Stimulated activated CD8-positive, alpha-beta memory T cell treated with anti-CD3 and anti-CD28 coated beads, Interleukin-7, amount 100 ng/mL, for 1 hour (primary cell): ENCODE measurements at places on chromosomes 3 and 15.

DNA sequence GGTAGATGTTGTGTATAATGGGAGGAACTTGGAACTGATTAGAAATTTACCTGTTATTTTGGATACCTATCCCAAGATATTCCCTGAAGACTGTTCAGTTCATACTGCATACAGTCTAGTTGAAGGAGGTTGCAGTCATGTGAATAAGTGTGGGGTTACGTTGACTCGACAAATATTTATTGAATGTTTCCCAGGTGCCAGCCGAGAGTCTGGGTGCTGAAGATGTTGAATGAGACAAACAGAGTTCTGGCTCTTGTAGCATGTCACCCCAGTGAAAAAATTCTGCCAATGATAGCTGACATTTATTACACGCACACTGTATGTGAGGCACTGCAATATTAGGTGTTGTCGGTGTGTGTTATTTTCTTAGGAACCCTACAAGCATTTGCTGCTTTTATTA is 176.0 kb downstream of the KCNMB2 start:
- DNase-seq = no peak

GRCh38 chr3:14430706-14431451 is 28.5 kb downstream of the SLC6A6 start:
- no peak for DNase-seq

GRCh38 chr3:70702132-70702531 is 389.7 kb upstream of the MDFIC2 start:
- DNase-seq = no peak

- no peak for DNase-seq
These were observed 410.7 kb downstream of the GRM7 start for GRCh38 chr3:7271631-7272030.

DNA sequence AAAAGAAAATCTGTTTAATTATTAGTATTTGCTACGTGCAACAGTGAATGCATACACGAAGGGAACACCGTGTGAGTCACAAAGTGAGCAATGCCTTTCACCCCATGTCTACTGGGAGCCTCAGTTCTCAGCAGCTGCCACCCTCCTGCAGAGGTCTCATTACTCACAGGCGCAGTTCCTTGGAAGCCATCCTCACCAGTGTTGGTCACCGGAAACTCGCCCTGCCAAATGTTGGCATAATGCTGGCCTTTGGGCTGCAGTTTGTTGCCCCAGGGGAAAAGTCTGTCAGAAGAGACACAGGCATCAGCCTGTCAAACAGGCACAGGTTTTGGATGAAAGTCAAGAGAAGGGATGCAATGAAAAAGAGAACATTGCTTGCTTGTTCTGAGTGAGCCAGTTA is 50.1 kb downstream of the SUMF1 start:
- no peak for DNase-seq

DNA sequence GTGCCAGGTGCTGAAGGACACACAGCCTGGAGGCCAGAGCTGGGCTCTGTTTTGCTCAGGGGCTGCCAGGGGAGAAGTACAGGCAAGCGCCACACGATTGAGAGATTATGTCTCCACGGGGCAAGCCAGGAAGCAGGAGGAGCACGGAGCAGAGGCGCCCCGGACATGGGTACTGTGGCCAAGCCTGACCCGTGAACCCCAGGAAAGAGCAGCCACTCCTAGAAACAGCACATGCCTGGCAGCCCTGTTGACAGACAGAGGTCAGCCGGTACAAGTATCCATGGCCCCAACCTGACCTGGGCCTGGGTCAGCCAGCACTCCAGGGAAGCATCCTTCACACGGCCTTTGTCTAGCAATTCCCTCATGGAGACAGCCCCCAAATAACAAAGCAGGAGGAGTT is 89.4 kb downstream of the ADAMTS17 start:
- DNase-seq = no peak
